ENCODE measurements at places on chromosomes 6 and 20.

GRCh38 chr6:124203101-124203811 is 399.6 kb downstream of the NKAIN2 start:
- DNase-seq, result no peak

DNA sequence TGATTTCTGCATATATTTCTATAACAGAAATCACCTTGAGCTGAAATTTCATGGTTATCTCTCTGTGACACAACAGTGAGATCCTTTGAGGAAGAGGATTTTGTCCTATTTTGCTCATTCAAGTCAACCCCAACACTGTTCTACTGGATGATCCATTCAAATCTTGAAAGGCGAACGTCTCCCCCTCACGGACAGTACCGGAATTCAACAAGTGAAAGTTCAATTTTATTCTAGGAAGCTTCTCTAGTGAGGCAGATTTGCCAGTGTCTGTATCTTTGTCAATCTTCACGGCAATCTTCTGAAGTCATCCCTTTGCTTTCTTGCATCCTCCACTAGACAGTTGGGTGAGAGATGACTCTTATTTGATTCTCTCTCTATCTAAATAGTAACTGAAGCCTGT is 91.7 kb upstream of the PDE7B start:
- DNase-seq, result no peak

GRCh38 chr6:112016320-112016719 is 37.6 kb upstream of the CCN6 start:
- DNase-seq, result no peak

DNA sequence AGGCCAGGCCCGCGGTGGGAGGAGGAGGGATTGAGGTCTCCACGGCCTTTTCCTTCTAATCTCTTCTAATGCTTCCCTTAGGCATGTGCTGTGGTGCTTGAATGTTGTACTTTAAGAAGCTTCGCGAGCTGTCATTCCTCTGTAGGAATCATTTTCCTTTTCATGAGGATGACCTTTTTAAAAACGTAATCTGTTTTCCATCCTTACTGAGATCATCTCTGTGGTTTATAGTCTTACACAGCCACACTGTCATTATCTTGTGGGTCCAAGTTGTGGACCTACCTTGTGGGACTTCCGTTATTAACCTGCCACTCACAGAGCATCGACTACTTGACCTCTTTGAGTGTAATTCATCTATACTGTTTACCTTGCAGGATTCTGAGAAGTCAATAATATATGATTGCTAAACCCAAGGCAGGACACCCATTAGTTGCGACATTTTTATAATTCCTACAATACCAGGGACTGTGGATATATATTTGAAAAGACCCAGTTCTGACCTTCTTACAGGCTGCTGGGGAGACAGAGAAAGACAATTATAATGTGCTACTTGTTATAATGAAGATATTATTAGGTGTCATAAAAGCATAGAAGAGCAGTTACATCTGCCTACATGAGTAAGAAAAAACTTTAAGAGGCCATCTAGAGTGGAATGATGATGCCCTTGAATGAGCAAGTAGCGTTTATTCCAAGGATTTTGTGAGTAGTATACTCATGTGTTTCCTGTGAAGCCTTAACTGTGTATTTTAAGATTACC is 842 bp downstream of the SLC25A27 start:
- no peak for DNase-seq

- DNase-seq, result no peak
Observed at GRCh38 chr6:101178748-101179147, 214.8 kb upstream of the GRIK2 start.

- no peak for DNase-seq
Observed at GRCh38 chr6:57432919-57433684, 115.7 kb downstream of the PRIM2 start.

DNA sequence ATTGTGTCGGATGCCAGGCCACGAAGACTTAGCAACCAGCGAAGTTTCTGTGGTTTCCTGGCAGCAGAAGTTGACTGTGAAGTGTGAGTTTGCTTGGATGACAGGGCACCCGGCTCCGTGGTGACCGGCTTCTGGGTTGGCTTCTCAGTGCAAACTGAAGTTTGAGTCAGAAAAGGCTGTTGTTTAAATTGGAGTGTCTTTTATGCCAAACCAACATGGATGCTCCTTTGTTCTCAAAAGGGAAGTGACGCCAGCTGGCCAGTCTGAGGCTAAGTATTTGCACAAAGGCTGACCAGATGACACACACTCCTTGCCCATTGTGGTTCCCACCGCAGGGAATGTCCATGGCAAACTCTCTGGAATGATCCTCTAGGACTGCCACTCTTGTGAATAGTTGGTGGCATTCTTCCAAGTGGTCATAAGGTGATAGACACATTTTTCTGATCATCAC is 164.8 kb upstream of the QKI start:
- no peak for DNase-seq

DNA sequence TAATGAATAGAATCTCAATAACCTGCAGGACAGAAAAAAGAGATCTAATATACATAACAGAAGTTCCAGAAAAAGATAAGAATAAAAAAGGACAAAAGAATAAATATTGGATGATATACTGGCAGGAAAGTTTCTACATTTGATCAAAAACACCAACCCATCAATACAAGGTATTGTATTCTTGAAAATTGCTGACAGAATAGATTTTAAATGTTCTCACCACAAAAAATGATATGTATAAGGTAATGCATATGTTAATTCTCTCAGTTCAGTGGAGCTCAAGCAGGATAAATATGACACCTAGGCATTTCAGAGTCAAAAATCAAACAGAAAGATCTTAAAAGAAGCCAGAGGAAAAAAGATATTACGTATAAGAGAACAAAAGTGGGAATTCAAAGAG is 43.8 kb downstream of the SERAC1 start:
- no peak for DNase-seq

DNA sequence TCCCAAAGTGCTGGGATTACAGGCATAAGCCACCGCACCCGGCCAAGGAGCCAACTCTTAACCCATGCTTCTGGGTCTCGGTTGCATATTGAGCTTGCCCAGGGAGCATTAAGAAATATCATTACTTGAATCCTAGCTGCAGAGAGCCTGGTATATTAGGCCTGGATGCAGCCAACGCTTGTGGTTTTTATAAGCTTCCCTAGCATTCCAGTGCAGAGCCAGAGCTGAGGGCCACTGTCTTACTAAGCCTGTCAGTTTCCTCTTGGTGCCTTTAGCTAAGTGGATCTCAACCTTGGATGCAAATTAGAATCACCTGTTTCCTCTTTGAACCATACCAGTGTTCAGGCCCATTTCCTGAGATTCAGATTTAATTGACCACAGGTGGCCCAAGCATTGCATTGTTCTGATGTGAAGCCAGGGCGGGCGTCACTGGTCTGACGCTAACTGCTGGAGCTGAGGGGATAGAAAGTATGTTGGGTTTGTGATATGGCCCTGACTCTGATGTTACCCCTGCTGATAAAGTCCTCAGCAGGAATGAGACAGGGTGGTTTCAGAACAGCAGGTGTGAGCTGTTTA is 76.3 kb downstream of the BTBD3 start:
- no peak for DNase-seq

- no peak for DNase-seq
Observed at GRCh38 chr6:70421509-70421908, 8.2 kb downstream of the FAM135A start.

Measured in NCI-H526 (cell line).